ENCODE measurements at places on chromosomes 2 and 18.

GRCh38 chr18:70982292-70982691 is 693.4 kb downstream of the SOCS6 start:
- no peak for DNase-seq

DNA sequence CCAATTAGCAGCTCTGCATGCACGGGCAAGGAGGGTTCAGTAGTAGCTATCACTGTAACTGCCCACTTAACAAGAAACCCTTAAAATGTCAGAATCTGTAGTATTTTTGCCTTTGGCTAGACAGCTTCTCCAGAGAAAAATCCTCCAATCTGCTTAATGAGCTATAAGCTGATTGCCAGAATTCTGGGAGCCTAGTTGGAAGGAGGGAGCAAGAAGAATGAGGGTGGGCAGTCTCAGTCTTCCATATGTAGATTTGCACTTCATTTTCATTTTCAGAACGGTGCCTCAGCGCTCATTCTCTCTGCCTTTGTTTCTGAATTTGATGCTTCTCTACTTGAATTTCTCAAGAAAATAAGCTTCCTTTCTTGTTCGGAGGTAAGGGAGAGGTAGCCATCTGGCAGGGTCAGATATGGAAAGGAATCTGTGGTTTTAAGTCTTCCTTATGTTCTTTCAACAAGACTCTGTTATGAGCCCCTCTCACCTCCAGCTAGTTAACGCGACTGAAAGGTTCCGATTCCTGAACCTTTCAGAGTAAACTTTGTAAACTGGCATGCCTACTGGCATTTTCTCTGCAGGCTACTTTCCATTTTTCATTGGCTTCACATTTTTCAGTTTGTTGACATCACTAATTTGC is 53.5 kb downstream of the HNRNPLL start:
- no peak for DNase-seq

GRCh38 chr18:54877076-54877475 is 48.8 kb downstream of the RAB27B start:
- DNase-seq: no peak

DNA sequence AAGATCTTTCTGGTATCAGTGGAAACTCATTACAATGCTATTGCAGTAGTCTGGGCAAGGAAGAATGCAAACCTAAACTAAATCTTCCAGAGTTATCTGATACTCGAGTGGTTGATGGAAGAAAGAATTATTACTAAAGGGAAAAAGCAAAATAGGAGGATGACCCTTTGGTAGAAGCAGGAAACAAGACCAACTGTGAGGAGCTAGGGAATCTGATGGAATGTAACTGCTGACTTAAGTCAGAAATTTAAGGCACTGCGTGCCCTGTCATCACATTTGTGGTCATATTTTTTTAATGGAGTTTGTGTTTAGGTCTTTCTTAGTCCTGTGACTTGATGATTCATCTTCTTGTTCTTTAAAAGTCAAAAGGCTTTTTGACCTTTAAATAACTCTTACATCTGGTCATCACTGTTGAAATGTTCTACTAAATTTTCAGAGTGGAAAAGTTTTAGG is 36.5 kb upstream of the ARMC9 start:
- no peak for DNase-seq

DNA sequence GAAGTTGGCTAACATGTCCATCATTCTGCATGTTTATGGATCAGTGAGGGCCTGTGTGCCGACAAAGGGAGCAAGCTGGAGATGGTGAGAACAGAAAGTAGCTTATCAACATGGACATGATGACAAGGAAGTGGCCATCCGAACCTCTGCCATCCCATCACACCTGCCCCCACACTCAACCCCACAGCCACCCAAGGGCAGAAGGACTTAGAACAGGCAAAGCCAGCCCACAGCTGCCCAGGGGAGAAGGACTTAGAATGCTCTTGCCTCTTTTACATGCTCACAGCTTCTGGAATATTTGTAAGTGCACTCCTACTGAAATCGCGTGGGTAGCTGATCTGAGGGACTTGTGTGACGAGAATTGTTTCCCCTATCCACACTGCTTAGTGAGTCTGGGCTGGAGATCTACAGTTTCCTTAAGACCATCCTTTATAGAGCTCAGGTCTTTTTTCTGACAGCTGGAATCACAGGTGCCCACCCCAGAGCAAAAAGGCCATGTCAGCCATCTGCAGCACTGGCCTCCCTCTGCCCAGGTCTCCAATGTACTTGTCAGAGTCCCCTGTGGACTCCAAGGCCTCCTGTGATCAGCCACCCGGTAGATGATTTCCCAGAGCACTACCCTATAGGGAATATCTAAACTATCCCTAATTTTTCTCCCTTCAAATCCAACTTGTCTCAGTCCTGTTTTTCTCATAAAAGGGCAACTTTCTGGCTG is 154.1 kb downstream of the SMAD7 start:
- no peak for DNase-seq

- no peak for DNase-seq
These were observed 219.6 kb downstream of the ETAA1 start for GRCh38 chr2:67616749-67617148.

DNA sequence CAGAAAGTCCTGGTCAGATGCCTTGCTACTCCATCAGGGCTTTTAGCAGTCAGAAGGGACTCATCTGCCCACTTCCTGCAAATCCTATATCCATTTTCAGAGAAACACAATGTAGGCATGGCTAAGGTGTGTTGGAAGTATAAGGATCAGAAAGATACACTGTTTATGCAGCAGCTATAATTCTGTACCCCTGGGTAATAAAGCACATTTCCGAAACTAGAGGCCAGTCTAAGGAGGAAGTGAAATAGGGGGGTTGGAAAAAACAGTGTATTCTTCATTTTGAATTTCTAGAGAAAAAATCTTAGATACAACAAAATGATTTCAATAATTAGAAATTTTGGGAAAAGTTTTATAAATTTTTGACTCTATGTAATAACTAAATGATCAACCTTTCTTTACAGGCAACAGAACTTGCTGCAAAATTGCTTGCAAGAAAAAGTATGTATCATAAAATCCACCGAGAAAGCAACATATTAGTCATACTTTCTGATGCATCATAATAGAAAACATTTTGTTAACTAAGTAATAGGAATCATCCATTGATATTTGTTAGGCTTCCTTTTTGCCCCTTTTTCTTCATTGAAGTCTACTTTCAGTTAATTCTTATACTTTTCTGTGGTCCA is 47.4 kb downstream of the FSIP2 start:
- no peak for DNase-seq

DNA sequence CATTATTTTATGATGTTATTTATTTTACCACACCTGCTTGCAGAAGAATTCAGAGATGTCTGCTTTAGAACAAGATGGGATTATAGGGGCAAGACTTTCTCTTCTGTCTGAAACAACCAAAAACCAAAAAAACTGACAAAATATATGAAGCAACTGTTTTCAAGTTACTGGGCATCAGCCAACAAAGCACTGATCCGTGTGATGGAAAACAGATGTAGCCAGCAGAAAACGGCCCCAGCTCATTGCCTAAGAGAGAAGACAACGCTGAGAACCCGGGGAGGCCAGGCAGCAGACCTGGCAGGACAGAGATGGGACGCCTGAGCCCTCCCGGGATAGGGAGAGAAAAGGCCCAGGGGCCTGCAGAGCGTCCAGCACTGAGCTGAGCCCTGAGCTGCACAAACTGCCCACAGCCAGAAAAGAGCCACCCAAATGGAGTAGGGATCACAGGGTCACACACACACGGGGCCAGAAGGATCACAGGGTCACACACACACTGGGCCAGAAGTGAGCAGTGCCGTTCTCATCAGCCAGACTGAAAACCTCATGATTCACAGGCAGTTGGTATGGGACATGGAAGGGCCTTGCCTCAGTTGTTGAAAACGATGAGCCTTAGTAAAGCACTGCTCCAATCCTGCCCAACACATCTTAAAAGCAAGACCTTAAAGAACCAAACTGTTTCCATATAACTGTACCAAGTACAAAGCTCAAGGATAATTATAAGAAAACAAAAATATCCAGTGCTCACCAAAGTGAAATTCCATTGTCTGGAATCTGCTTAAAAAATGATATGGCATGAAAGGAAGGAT is 12.1 kb downstream of the PXDN start:
- DNase-seq: no peak

DNA sequence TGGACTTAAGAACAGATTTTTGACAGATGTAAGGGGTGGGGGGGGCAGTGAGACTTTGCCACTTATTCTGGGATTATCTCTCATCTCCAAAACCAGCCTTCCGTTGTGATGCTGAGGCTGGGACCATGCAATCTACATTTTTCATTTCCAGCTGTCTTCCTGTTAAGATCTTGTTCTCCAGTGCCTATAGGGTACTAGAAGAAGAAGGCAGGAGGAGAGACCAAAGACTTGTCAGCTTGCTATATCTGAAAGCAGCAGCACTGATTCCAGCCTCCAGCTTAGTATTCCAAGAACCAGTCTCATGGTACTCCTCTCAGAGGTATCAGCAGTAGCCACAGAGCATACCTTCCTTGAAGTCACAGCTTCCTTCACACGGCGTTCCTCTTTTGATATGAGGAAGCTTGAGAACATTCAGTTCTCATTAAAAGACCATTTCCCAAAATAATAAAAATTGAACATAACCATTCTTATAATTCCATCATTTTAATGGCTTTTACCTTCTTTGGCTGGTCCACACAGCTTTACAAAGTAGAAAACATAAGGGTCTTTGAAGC is 49.8 kb downstream of the USP34 start:
- DNase-seq: no peak

DNA sequence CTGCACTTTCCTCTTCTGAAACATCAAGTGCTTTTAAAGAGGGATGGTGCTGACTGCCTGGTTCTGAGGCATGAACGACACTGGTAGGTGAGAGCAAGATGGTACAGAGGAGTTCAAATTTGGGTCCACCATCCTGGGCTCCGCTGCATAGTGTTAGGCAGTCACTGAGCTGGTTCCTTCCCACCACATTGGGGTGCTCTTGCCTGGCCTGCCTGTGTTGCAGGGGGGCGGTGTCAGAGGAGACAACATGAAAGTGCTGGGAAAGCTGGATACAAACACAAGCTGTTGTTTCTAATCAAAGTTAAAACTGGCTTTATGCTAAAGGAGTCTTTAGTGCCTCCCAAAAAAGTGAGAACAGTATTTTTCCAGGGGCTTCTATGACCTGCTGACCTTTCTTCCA is 258.1 kb downstream of the GBX2 start:
- DNase-seq: no peak

- no peak for DNase-seq
These were observed 192.5 kb upstream of the RGPD4 start for GRCh38 chr2:107634172-107634571.

DNA sequence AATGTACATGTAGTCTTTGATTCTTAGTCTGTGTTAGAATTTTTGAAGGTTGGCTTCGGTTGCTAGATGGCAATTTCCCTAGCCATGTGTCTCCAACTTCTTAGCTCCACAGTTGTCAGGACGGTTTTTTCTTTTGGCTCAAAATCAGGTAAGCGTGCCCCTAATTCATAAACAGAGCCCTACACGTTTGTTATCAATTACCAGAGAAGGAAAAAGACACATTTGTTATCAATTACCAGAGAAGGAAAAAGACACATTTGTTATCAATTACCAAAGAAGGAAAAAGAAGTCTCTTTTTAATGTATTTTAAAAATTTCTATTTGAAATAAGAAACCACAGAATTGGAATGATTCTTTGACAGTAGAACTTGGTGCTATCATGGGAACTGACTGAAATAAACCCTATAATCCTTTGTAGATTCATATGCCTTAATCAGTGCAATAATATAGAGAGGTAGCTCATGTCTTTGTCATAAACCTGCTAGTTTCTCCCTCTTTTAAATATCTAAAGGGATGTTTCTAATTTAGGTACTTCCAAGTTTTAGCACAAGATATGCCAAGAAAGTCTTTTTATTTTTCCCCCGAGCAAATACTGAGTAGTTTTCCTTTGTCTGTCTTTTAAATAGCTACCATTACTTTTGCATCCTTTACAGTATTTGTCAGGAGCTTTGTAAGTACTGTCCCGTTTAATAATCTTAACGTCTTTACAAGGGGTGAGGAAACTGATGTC is 35.9 kb downstream of the CAMKMT start:
- no peak for DNase-seq

DNA sequence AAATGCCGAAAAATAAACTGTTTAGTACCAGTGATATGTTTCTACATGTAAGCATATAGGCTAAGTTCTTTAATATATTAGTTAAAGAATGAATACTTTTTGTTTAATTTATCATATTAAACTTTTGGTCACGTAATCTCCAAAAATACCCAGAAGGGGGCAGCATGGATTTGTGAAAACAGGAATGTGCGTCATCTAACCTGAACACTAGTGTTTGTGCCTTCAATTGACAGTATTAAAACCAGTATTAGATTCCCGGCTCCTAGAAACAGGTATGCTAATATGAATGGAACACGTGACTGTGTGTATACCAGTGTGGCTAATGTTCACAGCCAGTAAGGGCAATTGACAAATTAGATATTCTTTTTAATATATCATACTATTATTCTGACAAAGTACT is 51.8 kb downstream of the WDR7 start:
- DNase-seq: peak; percentile 52

DNA sequence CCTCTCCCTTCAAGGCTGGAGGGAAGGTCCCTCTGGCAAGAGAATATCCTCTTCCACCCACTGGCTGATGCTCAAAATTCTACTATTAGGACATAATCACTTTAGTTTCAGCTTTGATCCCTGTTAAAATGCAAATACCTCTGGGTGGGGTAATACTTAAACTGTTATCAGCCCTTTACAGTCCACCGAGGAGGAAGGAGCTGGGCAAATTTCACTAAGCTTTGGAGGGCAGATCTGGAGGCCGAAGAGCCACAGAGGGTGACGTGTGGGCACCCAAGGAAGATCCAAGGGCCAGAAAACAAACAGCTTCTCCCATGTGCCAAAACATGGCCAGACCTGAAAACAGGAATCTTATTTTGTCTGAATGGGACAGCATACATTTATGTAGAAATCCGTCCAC is 74.6 kb upstream of the BCL11A start:
- DNase-seq: no peak

GRCh38 chr2:55842046-55842445 is 81.5 kb downstream of the EFEMP1 start:
- DNase-seq: no peak

DNA sequence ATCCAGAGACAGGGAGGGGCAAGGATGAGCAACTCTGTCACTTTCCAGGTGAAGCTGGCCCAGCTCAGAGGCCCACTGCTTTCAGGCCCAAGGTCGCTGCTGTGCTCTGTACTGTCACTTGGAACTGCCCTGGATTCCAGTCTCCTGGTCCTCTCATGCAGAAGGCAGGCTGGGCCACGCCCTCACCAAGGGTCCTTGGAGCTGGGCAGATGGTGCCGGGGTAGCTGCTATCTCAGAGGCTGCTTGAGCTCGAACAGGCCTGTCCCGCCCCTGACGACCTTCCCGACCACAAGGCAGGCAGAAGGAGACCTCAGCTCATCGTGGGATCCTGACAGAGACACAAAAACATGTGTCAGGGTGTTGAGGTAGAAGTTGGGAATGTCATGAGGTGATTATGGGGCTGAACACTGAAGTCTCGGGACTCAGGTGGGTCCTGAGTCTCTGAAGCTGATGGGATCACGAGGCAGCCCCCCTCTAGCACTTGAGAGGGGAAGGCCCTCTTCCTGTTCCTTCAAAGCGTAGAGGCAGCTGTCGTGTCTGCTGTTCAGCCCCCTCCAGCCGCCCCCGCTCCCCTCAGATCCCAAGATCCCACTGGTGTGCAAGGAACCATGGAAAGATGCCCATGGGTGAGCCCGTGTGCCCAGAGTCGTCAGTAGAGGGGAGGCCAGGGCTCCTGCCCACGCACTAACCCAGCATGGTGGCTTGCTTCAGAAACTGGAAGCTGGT is 78.3 kb downstream of the POLR1A start:
- no peak for DNase-seq
